ENCODE measurements at places on chromosomes 12 and 14.

- DNase-seq: no peak
Measured at GRCh38 chr14:35140718-35141581, 18.6 kb downstream of the PRORP start.

- no peak for DNase-seq
Measured at GRCh38 chr12:2194060-2194459, 141.3 kb downstream of the CACNA1C start.

DNA sequence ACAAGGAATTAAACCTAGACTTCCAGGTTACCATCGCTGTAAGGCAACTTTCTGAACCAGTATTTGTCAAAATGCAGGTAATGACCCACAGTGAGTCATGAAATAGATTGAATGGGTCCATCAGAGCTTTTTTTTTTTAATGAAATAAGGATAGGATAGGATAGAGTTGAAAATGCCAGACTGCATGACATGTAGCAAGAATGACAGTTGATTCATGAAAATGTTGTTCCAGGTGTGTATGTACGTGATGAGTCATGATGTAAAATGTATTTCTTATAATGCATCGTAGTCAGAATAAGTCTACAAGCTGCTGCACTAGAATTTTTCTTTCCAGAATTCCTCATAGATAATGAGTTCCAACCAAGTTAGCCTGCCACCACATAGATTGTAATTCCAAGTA is 184.4 kb upstream of the BCL2L14 start:
- DNase-seq: no peak

- no peak for DNase-seq
Measured at GRCh38 chr12:41407232-41407799, 219.2 kb downstream of the PDZRN4 start.

DNA sequence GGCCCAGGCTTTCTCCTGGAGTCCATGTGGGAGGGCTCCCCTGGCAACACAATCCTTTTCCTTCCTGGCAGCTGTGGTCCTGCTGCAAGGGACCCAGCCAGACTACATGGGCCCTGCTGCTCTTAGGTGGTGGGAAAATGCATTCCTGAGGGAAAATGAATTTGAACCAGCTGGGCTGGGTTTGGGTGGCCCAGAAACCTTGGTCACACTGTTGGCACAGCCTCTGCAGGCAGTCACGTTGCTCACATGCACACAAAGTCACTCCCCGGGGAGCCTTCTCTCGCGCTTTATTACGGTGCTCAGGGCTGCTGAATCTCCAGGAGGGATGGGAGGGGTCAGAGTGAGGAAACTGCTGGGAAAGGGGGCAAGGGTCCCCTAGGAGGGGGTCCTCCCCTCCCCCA is 17.2 kb downstream of the PLEKHG3 start:
- DNase-seq: no peak

GRCh38 chr14:76810953-76811400 is 1.7 kb downstream of the ANGEL1 start:
- no peak for DNase-seq

- DNase-seq: no peak
Measured at GRCh38 chr12:53046655-53047220, 3.1 kb upstream of the TNS2 start.

DNA sequence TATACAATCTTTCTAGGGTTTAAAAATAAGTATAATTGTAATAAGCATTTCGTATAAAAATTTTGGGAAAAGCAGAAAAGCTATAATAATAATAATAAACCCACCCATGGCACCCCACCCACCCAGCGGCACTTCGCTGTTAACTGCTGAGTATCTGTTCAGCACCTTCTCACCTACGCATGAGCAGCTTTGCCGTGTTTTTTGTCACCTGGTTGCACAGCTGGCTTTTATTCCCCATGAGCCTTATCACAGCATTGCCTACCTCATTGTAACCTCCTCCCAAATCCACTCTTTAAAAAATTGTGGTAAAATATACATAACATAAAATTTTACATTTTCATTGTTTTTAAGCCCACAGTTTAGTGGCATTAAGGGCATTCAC is 34.7 kb downstream of the CYP46A1 start:
- no peak for DNase-seq

DNA sequence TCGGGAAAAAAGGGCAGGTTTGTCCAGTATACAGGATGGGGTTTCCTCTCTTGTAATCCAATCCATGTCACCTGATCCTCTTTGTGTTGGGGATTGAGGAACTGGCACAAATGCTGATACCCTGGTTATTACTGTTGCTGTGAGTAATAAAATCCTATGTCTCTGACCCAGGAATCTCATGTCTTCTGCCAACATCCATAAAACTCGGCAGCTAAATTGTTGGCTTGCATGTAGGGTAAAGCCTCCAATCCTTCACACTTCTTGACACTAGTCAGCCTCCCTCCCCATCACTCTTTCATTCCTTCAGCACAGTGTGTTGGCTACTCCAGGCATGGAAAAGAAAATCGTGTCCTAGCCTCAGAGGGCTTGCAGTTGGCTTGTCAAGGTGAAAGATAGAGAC is 9.2 kb upstream of the NOS1 start:
- DNase-seq: no peak

DNA sequence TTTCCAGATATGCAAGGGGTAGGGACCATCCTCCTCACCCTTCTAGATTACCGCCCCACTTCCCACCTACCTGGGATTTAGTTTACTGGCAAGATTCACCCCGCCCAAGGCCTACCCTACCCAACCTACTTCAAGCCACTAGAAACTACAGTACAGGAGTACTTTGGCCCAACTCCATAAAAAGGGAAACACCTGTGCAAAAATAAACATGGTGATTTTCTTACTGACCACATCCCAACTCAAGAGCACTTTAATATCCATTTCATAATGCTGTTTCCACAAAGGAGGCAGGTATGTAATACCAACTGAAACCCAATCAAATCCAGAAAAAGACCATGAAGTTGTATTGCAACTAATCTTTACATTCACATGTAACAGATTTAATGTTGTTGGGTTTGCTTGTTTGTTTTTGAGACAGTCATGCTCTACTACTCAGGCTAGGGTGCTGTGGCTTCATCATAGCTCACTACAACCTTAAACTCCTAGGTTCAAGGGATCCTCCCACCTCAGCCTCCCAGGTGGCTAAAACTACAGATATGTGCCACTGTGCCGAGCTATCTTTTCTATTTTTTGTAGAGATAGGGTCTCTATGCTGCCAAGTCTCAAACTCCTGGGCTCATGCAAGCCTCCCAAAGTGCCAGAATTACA is 41.7 kb upstream of the RAP1B start:
- DNase-seq: no peak

DNA sequence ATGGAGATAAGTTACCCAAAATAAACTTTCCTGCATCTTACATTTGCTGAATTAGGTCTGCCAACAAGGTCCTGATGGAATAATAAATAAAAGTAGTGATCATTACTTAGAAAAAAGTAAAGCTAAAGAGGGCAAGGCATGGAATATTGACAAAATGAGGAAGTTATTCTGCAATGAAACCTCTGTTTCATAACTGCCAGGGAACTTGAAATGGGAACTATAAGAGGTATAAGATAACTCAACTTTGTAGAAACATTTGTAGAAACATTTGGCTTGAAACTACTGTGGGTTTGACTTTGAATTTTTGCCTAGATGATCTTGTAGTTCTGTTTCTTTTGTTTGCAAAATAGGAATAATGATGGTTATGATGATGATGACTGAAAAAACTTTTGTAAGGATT is 18.7 kb upstream of the YBX3 start:
- DNase-seq: no peak

DNA sequence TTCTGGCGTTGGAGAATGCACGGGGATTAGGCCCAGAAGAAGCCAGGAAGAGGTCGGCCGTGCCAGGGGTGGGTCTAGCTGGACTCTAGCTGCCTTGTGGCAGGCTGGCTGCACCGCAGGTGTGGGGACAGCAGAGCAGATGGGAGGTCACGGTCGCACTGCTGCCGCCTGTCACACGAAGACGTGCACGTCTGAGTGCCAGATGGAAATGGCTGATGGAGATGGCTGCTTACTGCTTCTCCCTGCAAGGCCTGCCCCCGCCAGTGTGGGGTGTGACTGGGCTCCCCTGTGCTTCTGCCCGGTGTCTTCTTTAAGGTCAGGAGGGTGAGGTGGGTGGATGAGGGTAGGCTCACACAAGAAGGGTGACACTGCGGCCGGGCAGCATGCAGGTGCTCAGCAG is 79.0 kb downstream of the MOK start:
- DNase-seq: no peak

DNA sequence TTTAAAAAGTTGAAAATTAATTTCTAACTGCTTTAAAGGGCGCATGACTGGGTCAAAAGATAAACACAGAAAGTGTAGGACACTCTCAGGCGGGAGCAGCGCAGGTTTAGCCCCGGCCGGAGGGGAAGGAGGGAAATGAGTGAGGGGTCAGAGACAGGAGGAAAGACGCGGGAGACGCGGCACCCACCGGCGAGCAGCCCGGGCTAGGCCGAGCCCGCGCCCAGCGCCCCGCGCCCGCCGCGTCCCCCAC is 591 bp downstream of the GXYLT1 start:
- no peak for DNase-seq

DNA sequence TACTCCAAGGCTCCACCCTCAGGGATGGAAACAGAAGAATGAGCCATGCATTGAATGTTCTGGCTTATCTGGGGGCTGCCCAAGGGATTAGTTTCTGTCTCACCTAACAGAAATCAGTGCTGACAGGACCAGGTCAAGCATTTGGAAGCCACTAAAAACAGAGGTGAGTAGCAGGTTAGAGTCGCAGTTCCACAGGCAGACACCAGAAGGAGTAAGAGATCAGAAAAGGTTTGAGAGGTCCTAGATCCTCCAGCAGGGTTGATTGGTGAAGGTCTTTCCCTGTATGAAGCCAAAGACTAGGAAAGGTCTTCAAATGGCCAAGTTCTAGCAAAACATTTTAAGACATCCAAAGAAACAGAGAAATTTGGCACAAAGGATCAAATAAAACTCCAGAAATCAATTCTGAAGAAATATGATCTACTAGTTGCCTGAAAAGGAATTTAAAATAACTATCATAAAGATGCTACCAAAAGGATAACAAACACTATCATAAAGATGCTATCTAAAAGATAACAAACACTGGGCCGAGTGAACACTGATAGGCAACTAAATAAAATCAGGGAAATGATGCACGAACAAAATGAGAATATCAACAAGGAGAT is 19.5 kb upstream of the TTC9 start:
- DNase-seq: peak; percentile 30

GRCh38 chr14:29898470-29898869 is 29.2 kb downstream of the PRKD1 start:
- DNase-seq: no peak

DNA sequence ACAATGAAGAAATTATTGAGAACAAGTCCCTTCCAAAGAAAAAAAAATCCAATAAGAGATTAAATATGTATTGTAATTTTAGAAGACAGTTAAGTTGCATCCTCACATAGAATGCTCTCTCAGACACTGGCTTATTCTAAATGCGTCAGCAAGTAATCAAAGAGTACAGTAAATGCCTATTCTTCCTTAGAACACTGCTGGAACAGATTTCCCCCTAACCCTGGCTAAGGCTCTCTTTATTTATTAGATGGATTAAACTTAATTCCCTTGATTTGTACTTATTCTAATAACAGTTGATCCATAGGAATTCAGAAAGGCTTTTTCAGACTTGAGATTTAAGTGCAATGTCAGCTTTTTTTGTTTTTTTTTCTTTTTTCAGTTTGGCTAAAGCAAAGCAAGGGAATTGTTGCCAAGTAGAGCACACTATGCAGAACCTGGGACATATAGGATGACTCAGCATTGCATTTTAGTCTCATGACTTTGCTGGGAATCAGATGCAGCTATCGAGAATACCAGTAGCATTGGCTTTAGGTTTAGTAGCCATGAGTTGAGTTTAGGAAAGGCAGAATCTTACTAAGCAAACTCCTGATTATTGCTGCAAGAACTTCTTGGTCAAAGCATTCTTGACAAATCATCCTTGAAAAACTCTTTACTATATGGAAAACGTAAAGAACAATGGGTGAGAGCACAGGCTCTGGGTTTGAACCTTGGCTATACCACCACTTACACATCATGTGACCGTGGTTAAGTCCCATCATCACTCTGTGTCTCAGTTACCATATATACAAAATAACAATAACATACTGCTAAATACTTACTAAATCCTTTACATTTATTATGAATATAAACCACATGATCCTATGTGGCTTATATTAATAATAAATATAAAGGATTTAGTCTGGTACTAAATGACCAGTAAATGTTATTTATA is 26.7 kb downstream of the MED21 start:
- DNase-seq: no peak

GRCh38 chr12:12788675-12789368 is 3.4 kb downstream of the APOLD1 start:
- DNase-seq: peak; percentile 54

GRCh38 chr14:89406941-89407340 is 10.1 kb downstream of the FOXN3 start:
- no peak for DNase-seq

GRCh38 chr12:83042441-83043200 is 355.9 kb downstream of the TMTC2 start:
- no peak for DNase-seq
